ENCODE measurements at places on chromosomes 3 and 15. TPM values are rescaled to one million over a fixed set of nuclear protein-coding genes. Genes with fewer than 3 reads are reported as not detected.

GRCh38 chr3:149678351-149678950 is 20.6 kb upstream of the WWTR1 start:
- DNase-seq, result no peak

DNA sequence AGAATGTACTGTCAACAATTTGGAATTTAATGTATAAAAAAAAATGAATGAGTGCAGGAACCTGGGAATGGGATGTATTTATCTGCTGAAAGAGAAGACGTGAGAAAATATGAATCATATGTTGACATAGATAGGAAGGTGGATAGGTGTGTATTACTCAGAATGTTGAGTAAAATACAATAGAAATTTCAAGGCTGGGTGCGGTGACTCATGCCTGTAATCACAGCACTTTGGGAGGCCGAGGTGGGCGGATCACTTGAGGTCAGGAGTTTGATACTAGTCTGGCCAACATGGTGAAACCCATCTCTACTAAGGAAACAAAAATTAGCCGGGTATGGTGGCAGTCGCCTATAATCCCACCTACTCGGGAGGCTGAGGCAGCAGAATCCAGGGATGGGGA is 202.8 kb downstream of the CADM2 start:
- DNase-seq, result no peak

DNA sequence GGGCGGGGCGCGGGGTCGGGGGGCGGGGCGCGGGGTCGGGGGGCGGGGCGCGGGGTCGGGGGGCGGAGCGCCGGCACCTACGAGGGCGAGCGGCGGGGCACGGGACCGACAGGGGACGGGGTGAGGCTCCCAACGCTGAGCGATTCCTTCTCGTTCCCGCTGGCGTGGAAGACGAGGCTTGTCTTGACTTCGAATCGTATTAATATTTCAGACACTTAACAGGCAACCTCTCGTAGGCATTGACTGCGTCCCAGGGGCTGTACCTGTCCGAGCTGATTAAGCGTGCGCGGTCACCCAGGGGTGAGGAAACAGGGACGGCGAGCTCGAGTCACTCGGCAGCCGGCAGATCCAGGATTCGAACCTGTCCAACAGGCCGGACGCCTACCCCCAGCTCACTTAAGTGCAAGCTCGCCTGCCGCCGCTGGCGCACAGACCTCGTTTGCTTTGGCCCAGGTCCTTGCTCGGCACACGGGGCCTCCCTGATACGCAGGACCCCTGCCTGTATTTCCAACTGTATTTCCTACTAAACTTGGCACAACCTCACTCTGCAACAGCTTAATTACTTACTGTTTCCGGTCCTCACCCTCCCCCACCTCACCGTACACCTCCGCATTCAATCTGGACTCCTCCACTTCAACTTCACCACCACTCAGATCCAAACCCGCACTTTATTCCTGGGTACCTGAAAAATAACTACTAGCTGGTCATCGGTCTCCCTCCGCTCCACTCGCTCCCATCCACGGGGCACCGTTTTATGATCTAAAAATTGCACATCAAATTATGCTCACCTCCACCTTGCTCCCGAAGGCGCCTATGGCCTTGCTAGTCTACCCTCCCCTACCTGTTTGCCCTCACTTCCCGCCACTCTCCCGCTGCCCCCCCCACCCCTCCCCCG is 722 bp upstream of the ZXDC start:
- DNase-seq, result peak; percentile 80

DNA sequence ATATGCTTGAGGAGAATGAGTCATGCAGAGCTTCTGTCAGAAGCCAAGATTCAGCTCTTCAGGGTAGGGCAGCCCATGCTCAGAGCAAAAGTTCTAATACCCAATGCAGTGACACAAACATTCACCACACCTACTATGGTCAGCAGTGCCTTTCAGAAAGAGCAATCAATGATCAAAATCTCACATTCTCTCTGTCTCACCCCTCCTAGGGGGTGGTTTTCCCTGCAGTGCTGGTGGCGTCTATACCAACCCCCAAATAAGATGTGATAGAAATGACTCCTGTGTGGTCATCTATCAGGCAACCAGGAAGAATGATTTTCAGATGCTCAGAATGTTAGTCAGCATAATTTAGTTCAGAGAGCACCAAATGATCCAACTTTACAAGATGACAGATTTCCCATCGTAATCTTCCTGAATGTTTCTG is 385.3 kb downstream of the NTRK3 start:
- no peak for DNase-seq

Gene PSTPIP1
- 69.0 TPM for total RNA-seq

All from B cell (primary cell).